ENCODE measurements at places on chromosomes 1 and 21.

DNA sequence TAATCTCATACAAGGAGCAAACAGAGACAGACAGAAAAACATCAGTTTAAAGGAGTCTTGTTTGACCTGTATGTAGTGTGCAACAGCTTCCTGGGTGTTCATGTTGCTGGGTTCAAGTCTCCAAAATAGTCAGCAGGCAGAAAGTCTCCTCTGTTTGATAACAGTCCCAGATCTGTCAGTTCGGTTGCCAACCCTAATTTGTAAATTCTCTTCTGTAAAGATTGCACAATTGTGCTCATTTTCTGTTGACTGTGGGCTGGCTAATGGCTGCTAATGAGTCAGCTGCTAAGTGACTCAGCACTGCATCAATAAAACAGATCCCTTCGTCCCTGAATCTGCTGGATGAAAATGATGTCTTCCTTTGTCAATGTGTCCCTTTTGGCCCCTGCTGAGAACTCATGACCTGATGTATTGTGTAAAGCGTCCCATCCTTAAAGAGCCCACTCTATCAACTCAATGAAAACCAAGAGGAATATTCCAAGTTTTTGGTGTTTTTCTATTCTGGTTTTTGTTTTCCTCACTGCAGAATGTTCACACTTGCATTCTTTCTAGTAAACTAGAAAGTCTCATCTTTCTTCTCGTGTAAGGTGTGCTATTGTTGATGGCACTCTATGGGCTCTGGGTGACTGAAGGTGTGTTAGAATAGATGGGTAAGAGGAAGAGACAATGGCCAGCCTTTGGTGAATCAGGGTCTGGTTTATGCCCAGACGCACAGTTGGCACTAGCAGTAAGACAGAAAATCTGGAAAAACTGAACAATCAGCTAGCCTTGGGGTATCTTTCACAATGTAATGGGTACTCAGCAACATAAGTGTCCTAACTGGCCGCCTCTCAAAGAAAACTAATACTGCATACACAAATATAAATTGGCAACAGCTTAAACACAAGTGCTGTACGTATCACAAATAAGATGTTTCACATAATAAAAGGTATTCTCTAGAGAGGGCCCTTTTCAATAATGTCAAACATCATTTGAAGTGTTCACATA, 75.1 kb upstream of the SIPA1L2 start:
- no peak for DNase-seq

GRCh38 chr1:177786176-177786745, 183.6 kb downstream of the SEC16B start:
- no peak for DNase-seq

- no peak for DNase-seq
Observed at GRCh38 chr1:202568826-202569225, 141.4 kb downstream of the SYT2 start.

- no peak for DNase-seq
Observed at GRCh38 chr1:163538667-163539066, 216.9 kb downstream of the NUF2 start.

DNA sequence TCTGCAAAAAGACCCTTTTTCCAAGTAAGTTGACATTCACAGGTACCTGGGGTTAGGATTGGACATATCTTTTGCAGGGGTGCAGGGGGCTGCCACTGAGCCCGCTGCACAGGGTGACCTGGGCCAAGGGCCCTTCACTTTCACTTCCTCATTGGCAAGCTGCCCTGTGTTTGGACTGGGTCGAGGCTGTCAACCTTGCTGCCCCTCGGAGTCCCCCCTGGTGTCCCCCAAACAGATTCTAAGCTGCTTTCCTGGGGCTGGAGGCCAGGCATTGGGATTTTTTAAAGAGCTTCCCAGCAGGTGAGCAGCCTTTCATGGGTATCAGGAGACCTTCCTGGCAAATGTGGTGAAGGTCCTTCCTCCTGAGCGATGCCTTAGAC, 7.9 kb upstream of the UMODL1 start:
- no peak for DNase-seq

DNA sequence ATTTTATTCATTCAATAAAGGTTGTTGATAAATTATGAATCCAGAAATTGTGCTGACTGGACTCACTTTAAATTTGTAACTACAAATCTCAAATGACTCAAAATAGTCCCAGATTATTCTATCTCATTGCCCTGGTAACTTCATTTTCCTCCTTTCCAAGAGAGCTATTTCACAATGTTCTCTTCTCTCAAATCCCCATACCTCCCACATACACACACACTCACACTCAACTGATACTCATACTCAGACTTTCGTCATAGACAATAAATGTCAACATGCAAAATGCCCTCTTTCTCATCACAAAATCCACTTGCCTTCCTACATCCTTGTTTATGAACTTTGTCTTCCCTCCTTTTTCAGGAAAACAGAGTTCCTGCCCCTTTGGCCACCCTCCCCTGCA, 33.3 kb downstream of the EXTL2 start:
- DNase-seq = no peak

DNA sequence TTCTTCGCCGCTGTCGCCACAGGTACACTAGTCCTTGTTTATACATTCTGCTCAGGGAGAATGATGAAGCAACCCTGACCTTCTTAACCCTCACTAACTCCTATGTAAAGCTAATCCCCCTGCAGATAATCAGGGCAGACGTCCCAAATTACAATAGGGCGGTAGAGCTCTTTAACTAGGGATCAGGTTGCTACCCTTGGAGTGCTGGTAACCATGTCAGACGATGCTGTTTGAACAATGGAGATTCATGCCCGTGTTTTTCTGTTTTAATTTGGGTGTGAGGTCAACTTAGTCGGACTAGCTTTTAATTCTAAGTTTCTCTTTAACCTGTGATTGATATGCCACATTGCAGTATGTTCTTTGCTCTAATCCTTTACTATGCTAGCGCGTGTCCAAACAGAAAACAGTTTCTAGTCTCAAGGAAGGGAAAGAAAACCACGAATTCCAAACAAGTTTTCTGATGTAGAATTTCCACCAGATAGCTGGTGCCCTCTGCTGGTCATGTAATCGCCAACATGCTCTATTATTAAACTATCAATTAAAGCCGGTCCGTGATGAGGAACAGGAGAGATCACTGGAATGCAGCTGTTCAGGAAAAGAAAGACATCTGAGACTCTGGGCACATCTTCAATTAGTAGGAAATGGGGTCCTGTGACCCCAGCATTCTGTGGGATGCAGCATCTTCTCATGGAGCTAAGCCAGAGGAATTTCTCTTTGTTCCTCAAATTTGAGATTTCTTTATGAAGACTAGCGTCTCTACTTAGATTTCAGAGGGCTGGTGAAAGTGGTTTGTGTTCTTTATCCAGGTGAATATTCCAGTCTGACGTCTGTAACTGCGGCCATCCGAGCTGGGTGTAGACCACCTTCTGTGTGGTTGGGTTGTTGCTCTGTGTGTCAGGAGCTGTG, 18.3 kb upstream of the VAMP3 start:
- DNase-seq = peak; percentile 79
